Activated naive CD8-positive, alpha-beta T cell treated with anti-CD3 and anti-CD28 coated beads, Interleukin-2, amount 10 ng/mL, durations not matched to agents 7 days and 5 days (primary cell): ENCODE measurements at places on chromosomes 5 and 9.

GRCh38 chr9:111056538-111056937, 18.3 kb upstream of the LPAR1 start:
- H3K4me1 ChIP-seq: no peaks in the 10 kb centered on the region
- H3K36me3 ChIP-seq: no peaks in the 10 kb centered on the region
- H3K27me3 ChIP-seq: no peaks in the 10 kb centered on the region
- H3K4me3 ChIP-seq: no peak overlapping the region

DNA sequence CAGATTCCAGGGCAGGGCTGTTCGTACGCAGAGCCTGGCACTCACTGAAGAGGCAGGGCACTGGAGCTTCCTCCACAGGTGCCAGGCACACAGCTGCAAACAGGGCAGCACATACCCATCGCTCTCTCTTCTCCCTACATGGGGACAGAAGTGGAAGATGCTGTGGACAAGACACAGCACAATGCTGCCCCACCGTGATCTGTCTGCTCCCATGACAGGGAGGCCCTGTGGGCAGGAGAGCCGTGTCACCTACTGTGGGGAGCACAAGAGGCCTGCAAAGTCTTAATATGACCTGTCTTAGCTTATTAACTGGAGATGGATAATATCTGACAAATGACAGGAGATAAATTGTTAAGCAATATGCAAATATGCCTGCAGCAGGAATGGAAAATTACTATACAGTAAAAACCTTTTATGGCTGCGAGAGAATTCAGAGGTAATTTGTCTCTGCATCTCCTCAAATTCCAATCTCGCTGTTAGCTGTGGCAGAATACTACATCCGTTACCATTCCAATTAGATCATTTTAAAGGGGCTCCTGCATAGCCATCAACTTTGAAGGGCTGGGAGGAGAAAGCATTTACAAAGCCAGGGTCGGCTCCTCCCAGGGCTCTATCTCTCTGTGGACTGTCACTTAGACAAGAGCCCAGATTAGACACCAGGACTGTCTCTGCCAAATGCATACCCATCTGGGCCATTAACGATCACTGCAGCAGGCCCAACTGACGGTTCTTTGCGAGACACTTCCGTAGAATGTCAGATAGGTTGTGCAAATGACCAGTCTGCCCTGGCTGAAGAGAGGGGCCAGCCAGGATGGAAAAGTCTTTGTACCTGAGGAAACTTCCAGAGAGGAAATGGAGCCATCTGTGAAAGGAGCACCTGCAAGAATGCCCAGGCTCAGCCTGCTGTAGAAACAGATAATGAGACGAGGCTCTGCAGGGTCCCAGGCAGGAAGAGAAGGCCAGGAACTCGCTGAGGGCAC, 90.7 kb upstream of the FSTL4 start:
- no peak overlapping the region for H3K27ac ChIP-seq
- H3K27me3 ChIP-seq: no peaks in the 10 kb centered on the region
- no peak for DNase-seq
- no peaks in the 10 kb centered on the region for H3K36me3 ChIP-seq

- DNase-seq: no peak
- H3K4me1 ChIP-seq: peaks cover 4% of the 10 kb centered on the region
- no peak overlapping the region for H3K4me3 ChIP-seq
- no peaks in the 10 kb centered on the region for H3K36me3 ChIP-seq
- peaks cover 33% of the 10 kb centered on the region for H3K27me3 ChIP-seq
Observed at GRCh38 chr9:117725426-117725887, 21.3 kb downstream of the TLR4 start.

DNA sequence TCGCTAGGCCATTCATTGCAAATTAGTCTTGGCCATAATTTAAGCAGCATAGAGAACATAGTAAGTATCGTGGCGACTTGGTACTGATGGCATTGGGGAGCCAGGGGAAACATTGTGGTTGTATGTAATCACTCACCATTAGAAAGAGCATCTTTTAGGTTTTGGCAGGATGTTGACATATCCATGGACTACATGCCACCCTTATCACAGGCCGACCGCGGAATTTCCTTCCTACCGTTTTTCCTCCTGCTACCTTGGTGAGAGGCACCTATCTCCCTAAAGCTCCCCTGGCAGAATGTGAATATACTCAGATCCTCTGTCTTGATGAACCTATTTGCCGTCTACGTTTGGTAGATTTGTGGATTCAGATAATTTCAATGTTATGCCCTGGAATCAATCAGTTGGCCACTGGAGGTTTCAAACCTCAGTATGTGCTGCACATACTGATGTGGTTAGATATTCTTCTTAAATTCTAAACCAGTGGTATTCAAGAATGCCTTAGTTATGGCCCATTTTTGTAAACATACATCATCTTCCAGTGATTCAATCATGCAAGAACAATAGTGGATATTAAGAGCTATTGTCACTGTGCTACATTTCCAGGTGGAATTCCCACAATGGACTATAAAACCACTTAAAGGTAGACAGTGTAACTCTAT, 271.0 kb upstream of the HAPLN1 start:
- H3K36me3 ChIP-seq: no peaks in the 10 kb centered on the region
- H3K27ac ChIP-seq: no peak overlapping the region
- no peak for DNase-seq
- H3K27me3 ChIP-seq: no peaks in the 10 kb centered on the region
- H3K4me3 ChIP-seq: no peak overlapping the region

DNA sequence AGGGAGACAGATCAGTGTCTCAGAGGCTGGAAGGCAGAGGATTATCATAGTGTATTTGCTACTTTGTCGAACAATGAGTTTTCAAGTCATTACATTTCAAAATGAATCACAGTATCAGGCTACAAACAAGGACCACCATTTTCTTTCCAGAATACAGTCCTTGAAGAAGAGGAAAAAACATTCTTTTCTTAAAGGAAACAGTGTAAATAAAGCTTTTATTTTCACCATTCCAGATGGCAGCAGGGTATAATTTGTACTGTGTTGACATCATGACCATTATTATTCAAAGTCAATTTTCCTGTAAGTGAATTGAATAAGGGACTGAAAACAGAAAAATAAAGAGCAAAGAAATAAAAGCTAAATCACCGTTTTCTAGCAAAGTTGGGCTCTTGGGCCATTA, 737.3 kb upstream of the DMAC1 start:
- H3K36me3 ChIP-seq: no peaks in the 10 kb centered on the region
- H3K27ac ChIP-seq: no peak overlapping the region
- H3K4me1 ChIP-seq: no peaks in the 10 kb centered on the region
- no peak for DNase-seq
- H3K4me3 ChIP-seq: no peak overlapping the region

DNA sequence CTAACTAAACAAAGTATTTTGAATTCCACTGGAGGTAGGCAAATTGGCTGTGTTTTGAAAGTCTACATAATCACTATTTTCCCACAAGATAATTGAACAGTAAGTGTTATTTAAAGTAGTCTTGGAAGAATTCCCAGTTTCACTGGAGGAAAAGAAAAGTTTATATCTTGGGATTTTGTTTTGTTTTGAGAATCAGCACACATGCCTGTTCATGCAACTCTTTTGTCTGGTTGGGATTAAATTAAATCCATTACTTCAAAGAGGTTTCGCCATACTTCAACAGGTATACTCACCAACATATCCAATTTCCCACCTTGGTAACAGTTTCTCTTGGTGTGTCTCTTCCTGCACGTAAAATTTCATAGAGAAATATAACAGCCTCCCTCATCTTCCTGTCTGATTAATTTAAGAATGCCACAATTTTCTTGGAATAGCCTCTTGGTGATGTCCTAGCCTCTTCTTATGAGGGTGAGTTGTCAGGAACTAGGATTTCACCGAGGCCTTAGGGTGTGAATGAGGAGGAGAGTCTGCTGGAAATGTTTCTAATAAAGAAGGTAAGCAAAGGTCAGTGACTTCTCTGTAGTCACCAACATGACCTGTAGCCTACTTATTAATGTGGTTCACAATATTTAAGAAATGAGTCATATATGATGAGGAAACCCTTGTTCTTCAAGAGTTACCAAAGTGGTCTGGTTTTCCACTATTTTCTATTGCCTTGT, 48.1 kb downstream of the ITGA2 start:
- no peak for DNase-seq
- peak overlapping the region; percentile 11 for H3K27ac ChIP-seq
- no peaks in the 10 kb centered on the region for H3K27me3 ChIP-seq
- H3K36me3 ChIP-seq: peaks cover 7% of the 10 kb centered on the region

DNA sequence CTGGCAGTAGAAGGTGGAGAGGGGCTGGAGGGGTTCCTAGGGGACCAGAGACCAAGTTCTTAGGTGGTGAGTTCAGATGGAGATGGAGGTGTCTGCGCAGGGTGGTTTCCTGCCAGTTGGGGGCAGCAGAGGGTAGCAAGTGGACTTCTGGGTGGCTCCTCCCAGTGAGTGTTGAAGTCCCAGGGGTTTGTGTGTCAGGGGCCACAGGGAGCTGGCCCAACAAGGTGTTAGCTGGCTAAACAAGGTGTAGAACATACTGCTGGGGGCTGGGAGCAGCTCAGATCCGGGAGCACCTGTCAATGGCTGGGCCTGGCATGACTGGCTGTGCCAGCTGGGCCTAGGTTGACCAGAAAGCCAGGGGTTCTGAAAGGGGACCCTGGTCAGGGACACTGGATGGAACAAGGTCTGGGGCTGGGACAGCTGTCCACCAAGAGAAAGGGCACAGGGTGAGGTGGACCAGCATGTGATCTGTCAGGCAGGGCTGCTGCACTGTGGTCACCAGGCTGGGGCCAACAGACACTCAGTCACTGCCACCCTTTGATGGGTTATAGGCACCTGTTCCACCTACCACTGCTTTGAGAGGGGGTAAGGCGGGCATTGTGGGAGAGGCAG, 35.6 kb downstream of the DAB2IP start:
- no peak overlapping the region for H3K27ac ChIP-seq
- H3K4me1 ChIP-seq: peaks cover 3% of the 10 kb centered on the region
- peak; percentile 82 for DNase-seq
- no peaks in the 10 kb centered on the region for H3K36me3 ChIP-seq
- no peak overlapping the region for H3K4me3 ChIP-seq
- H3K27me3 ChIP-seq: no peaks in the 10 kb centered on the region

GRCh38 chr5:111463311-111463710, 49.0 kb downstream of the STARD4 start:
- H3K4me1 ChIP-seq: peaks cover 6% of the 10 kb centered on the region
- no peak overlapping the region for H3K27ac ChIP-seq
- DNase-seq: no peak
- H3K36me3 ChIP-seq: peaks cover 59% of the 10 kb centered on the region

DNA sequence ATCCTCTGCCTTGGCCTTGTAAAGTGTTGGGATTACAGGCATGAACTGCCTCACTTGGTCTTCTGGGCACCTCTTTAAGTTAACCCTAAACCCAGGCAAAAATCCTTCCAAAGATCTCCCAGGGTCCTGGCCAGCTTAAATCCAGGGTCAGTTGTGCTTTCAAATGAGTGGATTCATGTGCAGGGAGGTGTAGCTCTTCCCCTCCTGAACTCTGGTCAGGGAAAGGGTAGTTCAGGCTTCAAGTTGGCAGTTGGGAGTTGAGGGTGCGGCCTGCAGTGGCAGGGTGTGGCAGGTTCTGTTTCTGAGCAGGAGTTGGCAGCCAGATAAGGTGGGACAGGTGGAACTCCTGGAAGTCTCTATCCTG, 3.6 kb downstream of the HNRNPAB start:
- DNase-seq: no peak
- H3K4me1 ChIP-seq: peaks cover 32% of the 10 kb centered on the region
- peak overlapping the region; percentile 48 for H3K4me3 ChIP-seq
- H3K27ac ChIP-seq: no peak overlapping the region
- peaks cover 46% of the 10 kb centered on the region for H3K36me3 ChIP-seq

DNA sequence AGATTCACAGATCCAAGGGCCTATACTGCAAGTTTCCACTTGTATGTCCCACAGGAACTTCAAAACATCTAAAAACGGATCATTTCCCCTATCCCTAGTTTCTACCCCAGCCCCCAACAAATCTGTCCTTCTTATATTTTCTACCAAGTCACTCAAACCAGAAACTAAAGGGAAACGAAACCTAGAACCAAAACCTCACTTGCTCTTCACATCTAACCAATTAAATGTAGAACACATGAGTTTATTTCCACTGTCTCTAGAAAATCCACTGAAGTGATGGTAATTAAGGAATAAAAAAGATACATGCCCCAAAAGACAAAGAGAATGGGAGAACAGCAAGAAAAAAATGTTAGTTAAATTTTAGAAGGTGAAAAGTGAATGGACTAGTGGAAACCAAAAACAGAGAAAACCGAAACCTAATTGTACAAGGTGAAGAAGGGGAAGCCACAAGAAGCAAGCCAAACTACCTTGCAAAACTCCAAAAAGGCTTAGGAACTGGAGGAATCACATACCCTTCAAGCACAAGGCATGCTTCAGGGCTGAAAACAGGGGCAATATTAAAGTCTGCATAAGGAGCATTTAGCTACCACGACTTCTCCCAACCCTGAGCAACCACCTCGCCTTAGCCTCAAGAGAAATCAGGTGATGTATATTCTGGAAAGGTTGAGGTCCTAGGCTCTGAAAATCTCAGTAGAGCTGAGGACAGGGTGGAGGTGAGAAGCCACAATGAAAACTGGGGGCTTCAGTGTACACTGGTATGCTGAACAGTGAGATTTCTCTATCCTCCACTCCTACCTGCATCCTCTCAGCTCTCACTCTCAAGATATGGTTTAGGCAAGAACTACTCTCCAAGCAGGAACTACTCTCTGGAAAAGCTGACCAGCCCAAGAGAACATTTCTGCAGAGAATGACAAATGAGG, 11.1 kb downstream of the SMU1 start:
- H3K27ac ChIP-seq: peak overlapping the region; percentile 80
- H3K36me3 ChIP-seq: peaks cover 32% of the 10 kb centered on the region
- H3K27me3 ChIP-seq: no peaks in the 10 kb centered on the region
- DNase-seq: no peak
- peak overlapping the region; percentile 19 for H3K4me3 ChIP-seq

- no peak for DNase-seq
- peaks cover 14% of the 10 kb centered on the region for H3K36me3 ChIP-seq
- peaks cover 4% of the 10 kb centered on the region for H3K4me1 ChIP-seq
- peak overlapping the region; percentile 65 for H3K4me3 ChIP-seq
Observed at GRCh38 chr5:69415584-69415958, 655 bp downstream of the MARVELD2 start.

GRCh38 chr9:123642291-123643278, 286.6 kb downstream of the CRB2 start:
- H3K4me3 ChIP-seq: no peak overlapping the region
- H3K27me3 ChIP-seq: peaks cover 33% of the 10 kb centered on the region
- H3K27ac ChIP-seq: no peak overlapping the region
- DNase-seq: no peak
- peaks cover 13% of the 10 kb centered on the region for H3K36me3 ChIP-seq

DNA sequence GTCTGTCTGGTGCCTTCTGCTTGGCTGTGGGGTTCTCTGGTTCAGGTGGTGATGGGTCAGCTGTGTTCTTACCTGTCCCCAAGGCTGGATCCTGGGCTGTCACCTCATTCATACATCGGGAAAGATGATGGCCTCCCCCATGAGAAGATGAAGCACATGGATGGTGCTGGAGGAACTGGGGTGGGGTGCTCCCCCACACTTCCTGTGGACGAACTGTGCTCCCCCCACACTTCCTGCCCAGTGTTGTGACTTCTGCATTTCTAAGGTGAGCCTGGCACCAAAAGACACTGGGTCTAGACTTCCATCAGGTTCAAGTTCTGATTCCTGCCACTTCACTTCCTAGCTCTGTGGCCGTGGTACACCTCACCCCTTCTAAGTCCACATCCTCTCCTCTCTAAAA, 4.3 kb upstream of the SURF6 start:
- peaks cover 28% of the 10 kb centered on the region for H3K4me1 ChIP-seq
- H3K27ac ChIP-seq: peak overlapping the region; percentile 92
- peaks cover 26% of the 10 kb centered on the region for H3K36me3 ChIP-seq
- no peaks in the 10 kb centered on the region for H3K27me3 ChIP-seq
